AG04450 (cell line): ENCODE measurements at places on chromosomes 11 and 22.
A peak's percentile ranks its signal among the peaks of the same experiment; 100 is the strongest.

- DNase-seq = peak; percentile 30
Observed at GRCh38 chr22:38051900-38052862, 5.0 kb upstream of the PICK1 start.

- peak; percentile 26 for DNase-seq
Observed at GRCh38 chr22:41216984-41217383, 11.9 kb downstream of the L3MBTL2 start.

GRCh38 chr11:12123273-12123672, 12.9 kb downstream of the MICAL2 start:
- peak; percentile 39 for DNase-seq

DNA sequence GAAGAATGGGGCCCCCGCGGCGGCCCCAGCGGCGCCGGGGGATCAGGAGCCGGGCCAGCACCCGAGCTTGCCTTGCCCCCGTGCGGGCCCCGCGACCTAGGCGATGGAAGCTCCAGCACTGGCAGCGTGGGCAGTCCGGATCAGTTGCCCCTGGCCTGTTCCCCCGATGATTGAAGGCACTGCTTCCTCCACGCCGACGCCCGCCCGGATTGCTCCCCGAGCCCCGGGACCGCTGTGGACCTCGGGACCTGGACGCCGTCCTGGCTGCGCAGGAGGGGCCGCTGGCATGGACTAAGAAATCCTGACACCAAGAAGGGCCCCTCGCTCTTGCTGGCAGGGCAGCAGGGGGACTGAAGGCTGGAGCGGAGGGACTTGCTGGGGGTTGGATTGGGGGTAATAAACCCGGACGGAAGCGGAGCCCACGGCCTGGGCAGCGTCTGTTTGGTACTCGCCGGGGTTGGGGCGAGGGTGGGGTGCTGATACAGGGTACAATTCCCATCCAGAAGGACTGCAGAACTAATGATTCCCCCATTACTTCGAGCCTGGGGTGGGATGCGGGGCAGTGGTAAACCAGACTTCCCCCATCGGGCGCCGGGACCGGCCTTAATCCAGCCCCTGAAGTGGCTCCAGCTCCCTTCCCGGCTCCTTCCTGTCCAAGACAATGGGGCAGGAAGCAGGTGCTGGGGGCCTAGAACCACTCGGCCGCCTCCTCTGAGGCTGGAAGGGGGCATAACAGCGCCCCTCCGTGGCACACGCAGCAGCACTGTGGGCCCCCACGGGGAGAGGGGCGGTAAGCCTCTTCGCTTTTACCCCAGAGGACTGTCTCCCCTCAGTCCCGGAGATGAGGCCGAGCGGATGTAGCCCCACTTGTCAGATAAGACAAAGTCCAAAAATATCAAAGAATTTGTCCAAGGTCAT, 1.0 kb downstream of the CCDC85B start:
- no peak for DNase-seq

GRCh38 chr11:9276571-9276970, 11.4 kb upstream of the DENND5A start:
- no peak for DNase-seq

GRCh38 chr11:82733444-82734119, at the start of gene FAM181B:
FAM181B (minus strand) TSS chr11:82733864; CDS start chr11:82733729, 135 bp downstream.
- DNase-seq = no peak

GRCh38 chr22:38831166-38831945, 12.5 kb downstream of the NPTXR start:
- DNase-seq = peak; percentile 10

DNA sequence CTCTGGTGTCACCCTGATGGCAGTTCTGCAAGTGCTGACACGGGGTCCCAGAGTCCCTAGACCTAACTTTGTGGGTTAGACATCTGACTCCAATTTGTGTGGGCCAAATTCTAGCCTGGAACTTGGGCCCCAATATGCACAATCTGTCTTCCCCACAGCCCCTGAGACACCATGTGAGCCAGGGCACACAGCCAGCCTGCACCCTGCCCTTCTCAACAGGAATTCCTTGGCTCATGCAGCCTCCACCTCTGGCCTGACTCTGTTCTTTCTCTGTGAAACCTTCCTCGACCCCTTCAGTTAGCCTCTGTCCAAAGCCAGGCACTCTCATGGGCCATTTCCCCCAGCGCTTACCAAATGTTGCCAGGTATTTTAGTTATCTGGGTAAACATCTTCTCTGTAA, 59.1 kb upstream of the POU2AF1 start:
- no peak for DNase-seq

- DNase-seq = no peak
Observed at GRCh38 chr11:117829369-117829725, 4.8 kb upstream of the FXYD2 start.

DNA sequence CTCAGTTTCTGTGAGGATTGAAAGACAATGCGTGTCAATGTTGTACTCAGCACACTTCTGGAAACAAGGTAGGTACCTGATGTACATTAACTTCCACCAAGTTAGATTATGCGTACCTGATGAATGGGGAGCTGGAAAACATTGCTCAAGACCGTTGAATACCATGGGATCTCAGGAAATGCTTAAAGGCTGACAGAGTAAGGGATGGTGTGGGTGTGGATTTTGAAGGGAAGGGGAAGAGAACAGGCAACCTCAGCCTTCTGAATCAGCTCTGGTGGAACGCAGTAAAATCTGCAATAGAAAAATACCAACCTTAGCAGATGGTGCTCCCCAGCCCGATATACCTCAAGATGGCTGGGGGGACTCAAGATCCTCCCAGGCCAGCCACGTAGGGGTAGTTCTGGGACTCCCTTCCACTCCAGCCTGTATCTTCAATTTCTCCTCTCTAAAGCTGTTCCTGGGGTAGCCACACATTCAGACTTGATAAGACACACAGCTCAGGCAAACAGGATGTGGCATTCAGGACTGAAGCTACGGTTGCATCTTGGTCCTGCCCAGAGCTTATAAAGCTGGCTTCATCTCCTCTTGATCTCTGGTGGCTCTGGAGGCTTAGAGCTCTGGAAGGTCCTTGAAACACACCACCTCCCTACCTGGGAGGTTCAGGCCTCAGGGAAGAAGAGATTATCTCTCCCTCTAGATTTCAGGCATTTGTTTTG, 111.8 kb downstream of the CTNND1 start:
- no peak for DNase-seq
